Activated T-cell treated with anti-CD3 and anti-CD28 coated beads, Interleukin-2, amount 50 U/mL, for 48 hours (primary cell): ENCODE measurements at places on chromosomes 12 and 14.

- peak; percentile 18 for DNase-seq
Measured at GRCh38 chr12:90174198-90174510, 465.5 kb upstream of the ATP2B1 start.

- no peak for DNase-seq
Measured at GRCh38 chr12:62668782-62669181, 202.2 kb downstream of the MON2 start.

GRCh38 chr14:31051511-31051910 is 25.3 kb upstream of the STRN3 start:
- no peak for DNase-seq

DNA sequence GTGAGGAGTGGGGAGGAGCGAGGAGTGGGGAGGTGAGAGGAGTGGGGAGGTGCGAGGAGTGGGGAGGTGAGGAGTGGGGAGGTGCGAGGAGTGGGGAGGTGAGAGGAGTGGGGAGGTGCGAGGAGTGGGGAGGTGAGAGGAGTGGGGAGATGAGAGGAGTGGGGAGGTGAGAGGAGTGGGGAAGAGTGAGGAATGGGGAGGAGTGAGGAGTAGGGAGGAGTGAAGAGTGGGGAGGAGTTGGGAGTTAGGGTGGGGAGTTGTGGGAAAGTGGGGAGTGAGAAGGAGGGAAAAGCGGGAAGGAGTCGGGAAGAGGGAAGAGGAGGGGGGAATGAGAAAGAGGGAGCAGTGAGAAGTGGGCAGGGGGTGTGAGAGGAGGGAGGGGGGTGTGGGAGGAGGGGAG is 86.1 kb downstream of the B4GALNT3 start:
- no peak for DNase-seq

GRCh38 chr12:19303496-19303895 is 135.8 kb upstream of the AEBP2 start:
- DNase-seq = no peak

- DNase-seq = no peak
Measured at GRCh38 chr12:28107679-28108078, 82.6 kb upstream of the CCDC91 start.

DNA sequence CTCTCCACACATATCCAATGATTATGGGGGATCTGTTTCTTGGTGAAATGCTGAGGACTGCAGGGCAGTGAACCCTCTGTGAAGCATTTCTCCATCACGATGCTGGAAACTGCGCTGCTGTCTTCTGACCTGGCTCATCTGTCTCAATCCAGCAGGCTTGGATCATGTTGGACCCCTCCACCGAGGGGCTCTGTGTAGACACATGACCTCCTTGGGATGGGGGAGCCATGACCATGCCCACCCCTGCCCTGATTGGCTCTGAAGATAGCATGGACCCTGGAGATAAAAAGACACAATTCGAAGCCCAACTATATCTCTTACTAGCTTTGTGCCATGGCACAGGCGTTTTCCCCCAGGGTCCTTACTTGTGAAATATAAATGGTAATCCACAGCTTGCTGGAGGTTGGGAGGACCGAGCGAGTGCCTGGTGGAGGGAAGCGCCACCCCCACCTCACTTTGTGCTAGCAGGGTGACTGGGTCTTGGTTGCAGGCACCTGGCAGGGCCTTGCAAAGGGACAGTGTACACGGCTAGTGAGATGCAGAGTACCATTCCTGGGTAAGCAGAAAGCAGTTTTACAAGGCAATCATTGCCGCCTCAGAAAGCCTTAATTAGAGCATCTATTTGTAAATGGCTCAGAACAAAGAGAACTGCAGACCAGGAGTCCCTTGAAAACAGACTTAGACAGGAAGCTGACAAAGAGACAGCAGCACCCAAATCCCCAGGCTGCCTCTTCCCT is 2.4 kb upstream of the KRT83 start:
- DNase-seq = no peak

- no peak for DNase-seq
Measured at GRCh38 chr14:24712374-24712773, 78.4 kb upstream of the GZMB start.

GRCh38 chr14:20799892-20800544 is 2.6 kb downstream of the RNASE1 start:
- no peak for DNase-seq

- DNase-seq = no peak
Measured at GRCh38 chr12:43711348-43711747, 47.2 kb downstream of the PUS7L start.

GRCh38 chr12:55797550-55797949 is 20.0 kb downstream of the SARNP start:
- no peak for DNase-seq

- DNase-seq = no peak
Measured at GRCh38 chr12:50505675-50506530, 1.1 kb downstream of the DIP2B start.

DNA sequence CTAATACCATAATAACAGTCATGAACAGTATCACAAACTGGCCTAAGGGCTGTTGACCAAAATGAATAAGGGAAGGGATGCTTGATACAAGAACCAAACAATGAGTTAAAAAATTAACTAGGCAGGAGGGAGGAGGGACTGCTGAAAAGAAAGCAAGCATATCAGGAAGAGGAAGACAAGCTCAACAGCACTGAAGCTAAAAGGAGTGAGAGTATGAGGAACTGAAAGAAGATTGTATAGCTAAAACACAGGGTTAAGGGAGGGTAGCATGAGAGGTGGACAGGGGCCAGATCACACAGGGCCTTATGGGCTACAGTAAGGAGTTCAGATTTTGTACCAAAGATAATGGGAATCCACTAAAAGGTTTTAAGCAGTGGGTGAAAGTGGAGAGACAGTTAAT is 34.1 kb downstream of the ITGA7 start:
- DNase-seq = no peak

GRCh38 chr12:109347589-109347988 is at the start of gene MYO1H:
MYO1H (plus strand) TSS chr12:109347900; CDS start chr12:109347961, 61 bp downstream.
- DNase-seq = no peak

- no peak for DNase-seq
Measured at GRCh38 chr12:6507102-6507998, 13.4 kb downstream of the NCAPD2 start.
